ENCODE measurements at places on chromosomes 2 and 18.

DNA sequence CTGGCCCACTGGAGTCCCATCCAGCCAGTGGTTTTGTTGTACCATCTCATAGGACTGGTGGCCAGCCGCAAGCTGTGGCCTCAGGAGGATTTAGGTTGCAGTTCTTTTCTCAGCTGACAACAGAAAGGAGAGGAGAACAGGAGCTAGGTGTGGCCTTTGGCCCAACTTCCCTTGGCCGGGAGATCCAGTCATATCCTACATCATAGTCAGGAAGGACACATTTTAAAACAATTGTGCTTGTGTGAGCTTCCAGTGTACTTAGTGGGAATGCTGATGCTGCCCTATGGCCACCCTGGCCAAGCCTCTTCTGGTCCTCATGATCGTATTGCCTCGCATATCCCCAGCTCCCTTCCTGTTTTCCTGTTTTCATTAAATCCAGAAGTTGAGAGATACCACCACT lies 98.1 kb downstream of the WDSUB1 start:
- DNase-seq, result no peak

- no peak for DNase-seq
Observed at GRCh38 chr2:144115739-144116291, 404.1 kb downstream of the ZEB2 start.

DNA sequence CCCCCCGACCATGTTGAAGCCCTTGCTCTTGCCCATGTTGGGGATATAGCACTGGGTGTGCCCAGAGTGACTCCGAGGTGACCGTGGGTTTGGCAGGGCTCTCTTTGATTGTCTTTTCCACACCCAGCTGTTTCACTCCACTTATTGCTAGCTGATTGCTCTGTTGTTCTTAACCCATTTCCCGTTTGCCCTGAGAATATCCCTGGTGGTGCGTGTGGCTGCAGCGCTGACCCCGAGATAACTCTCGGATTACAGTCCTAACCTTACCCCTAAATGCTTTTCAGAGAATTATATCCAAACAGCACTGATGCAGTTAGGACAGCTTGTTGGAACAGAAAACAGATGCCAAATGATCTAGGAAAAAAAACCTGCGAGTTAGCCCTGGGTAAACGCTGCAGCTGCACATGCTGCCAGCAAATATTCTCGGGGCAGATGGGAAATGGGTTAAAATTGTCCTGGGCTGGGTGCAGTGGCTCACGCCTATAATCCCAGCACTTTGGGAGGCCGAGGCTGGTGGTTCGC lies 34.3 kb upstream of the SNORC start:
- no peak for DNase-seq

DNA sequence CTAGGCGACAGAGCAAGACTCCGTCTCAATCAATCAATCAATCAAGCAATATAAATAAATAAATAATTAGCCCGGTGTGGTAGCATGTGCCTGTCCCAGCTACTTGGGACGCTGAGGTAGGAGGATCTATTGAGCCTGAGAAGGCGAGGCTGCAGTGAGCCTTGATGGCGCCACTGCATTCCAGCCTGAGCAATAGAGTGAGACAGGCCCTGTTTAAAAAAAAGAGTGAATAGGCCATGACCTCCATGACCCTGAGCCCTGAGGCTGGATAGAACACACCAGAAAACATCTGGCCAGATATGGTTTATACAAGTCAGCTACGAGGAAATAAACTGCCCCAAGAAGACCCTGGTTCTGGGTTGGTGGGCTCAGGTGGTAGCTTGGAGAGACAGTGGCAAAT lies 20.4 kb upstream of the SEMA4C start:
- DNase-seq, result no peak

GRCh38 chr18:37381554-37381953 lies 184.0 kb downstream of the CELF4 start:
- DNase-seq, result no peak

DNA sequence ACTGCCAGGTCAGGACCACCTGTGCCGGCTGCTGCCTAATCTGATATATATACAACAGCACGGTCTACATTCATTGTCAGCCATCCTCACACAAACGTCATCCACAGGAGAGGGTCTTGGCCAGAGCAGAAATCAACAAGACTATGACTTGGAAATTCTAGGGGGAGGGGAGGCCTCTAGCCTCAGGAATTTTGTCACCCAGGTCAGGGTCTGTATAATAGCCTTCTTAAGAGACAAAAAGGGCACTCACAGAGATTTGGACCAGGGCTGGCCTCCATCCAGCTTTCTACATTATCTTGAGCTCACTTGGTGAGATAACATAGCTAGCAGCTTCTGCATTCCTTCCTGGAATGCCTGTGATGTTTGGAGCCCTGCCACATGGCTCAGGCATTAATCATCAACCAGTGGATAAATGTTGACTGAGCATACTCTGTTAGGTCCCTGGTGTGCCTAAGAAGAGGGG lies 50.4 kb upstream of the CTIF start:
- DNase-seq, result no peak

- DNase-seq, result no peak
Observed at GRCh38 chr2:73255907-73256617, 22.0 kb downstream of the CCT7 start.

DNA sequence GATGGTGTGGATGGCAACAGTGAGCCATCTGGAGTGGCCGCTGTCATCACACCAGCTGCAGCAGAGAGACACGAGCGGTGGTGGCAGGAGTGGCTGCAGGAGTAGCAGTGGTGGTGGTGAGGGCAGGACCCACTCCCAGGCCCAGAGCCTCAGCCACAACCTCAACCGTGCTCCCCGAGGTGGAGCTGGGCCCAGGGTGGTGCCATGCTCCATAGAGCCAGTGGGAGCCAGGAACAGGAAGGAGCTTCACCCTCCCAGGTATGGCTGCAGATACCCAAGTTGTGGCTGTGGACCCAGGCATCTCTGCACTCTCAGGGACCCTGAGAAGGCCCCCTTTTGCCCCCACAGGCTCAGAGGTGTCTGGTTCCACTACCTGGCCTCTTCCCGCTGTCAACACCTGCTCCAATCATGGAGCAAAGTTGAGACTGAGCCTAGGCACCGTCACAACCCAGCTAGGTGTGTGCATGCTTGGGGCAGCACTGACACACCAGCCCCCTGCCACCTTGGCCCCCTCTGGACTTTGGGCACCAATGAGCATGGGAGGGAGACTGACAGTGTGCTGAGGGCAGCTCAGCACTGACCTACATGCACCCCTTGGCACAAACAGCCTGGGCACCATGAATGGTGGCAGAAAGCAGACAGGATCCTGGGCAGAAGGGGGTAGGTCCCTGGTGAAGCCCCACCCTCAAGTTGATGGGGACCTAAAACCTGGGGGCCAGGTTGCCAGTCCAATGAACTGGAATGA lies 188.9 kb downstream of the NDUFA10 start:
- DNase-seq, result no peak
